ENCODE measurements at places on chromosomes 3 and 15.

DNA sequence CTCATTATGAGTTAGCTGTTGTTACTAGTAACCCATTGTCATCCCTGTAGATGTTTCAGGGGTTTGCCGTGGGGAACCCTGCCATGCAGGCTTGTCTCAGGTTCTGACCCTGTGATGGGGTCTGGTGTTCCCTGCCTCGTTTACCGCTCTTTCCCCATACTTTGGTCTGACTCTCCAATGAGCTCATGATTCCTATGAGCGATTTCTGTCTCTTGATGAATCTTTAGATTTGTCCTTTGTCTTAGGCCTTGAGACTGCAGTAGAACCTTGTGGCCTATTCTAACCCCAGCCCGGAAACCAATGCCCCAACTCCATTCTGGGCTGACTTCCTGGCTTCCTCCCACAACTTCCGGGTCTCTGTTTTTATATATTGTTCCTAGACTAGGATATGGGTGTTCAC, 11.3 kb upstream of the IQGAP1 start:
- DNase-seq = peak; percentile 78

DNA sequence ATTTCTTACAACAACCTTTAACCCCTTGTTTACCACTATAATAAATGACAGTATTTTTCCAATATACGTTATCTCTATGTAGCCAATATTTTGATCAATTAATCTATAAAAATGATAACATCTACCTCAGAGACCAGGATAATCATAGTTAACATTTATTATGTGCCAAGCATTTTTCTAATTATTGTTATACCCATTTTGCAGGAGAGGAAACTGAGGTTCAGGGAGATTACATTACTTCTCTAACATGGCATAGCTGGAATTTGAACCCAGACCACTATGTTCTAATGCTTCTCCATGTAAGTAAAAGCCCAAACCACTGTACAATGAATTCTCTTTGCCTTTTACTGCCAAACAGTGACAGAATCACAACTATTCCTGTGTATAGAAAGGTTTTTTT, 113.4 kb upstream of the PFN2 start:
- no peak for DNase-seq

DNA sequence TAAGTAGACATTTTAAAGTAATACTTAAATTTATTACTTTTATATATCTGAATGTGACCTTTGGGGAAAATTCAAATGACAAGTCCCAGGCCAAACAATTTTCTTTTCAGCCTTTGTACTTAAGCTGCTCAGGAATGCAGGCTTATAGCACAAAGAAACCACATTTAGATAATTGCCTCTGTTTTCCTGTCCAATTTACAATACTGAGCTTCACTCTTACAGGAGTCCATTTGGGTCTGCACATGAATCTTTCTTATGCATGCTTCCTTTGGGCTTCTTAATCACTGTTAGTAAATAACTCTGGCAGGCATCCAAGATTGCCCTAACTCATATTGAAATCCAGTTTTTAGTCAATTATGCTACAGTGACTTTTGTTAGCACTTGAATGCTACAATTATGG, 459.4 kb upstream of the TGFBR2 start:
- DNase-seq = no peak

DNA sequence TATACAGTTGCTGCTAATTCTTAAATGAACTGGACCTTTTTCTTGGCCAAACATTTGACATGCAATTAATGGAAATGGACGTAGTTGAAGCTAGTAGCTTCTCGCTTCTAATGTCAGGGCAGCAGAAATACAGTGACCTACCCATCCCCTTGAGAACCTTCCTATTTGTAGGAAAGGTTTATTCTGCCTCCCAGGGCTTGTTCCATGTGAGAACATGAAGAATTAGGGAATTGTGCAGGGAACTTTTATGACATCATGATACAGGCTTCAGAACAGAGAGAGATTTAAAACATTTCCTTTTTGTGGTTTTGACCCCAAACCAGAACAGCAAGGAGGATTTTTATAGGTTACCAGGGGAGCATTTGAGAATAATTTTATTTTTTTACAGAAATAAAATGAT, 406.6 kb upstream of the PPP2R3A start:
- no peak for DNase-seq

GRCh38 chr15:80177156-80177555, 24.4 kb downstream of the FAH start:
- no peak for DNase-seq

- no peak for DNase-seq
Measured at GRCh38 chr3:47261301-47261700, 21.3 kb downstream of the KIF9 start.

GRCh38 chr15:67411486-67411885, 109.4 kb upstream of the C15orf61 start:
- DNase-seq = no peak

GRCh38 chr15:41603411-41603935, 44.5 kb downstream of the TYRO3 start:
- no peak for DNase-seq
